ENCODE measurements at places on chromosomes 12 and 14. TPM values are rescaled to one million over a fixed set of nuclear protein-coding genes. Genes with fewer than 3 reads are reported as not detected.

DNA sequence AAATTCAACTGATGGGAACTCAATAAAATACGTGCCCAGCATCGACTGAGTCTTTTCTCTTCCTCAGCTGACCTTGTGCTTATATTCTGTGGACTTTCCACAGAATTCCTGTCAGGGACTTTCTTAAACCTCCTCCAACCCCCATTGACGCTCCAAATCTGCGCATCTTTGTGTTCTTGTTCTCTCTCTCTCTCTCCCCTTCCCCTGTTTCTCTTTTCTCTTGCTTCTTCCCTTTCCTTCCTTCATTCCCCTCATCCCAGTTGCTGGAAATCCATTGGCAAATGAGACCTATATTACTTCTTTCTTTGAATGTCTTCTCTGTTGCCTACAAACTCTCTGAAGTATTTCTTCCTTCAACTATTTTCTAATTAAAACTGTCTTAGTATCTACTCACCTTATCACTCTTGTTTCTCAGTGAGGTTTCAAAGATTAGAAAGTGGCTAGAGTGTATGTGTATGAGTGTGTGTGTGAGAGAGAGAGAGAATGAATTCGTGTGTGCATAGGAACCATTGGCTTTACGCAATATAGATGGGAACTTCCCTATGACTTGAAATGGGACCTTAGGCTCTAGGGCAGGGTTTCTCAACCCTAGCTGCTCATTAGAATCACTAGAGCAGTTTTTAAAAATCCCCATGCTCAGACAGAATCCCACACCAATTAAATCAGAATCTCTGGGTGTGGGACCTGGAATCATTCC lies 41.8 kb upstream of the DHRS7 start:
- no peak for DNase-seq

DNA sequence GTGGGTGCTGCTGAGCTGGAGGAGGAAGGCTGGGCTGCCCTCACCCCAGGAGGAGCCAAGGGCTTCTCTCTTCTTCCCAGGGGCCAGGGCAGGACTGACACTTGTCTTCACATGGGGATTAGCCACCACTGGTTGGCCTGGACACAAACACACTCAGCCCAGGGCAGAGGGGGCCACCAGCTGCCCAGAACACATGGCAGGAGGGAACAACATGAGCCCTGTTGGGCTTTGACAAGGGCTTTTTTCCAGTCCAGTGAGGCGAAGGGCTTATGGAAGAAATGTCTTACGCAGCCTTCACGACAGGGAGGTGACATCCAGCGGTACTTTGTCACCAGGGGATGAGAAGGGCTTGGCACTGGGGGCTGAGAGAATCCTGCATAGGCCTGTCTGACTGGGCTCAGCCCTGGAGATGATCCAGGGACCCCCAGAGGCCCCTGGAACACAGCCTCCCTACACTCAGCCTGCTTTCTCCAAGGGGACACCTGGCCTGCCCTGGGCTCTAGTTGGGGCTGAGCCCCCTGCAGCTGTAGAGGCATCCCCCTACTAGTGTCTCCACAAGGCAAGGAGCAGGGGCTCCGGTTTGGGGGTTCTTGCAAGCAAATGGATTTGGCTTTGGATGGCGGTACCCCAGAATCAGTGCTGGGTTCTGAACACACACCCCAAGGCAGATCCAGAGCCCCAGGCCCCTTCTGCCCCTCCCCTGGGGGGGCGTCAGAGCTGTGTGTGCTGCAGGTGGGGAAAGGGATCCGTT lies 18.9 kb downstream of the ARL6IP4 start:
- DNase-seq: no peak

- DNase-seq: no peak
These were observed 74.0 kb downstream of the SNAPC1 start for GRCh38 chr14:61836184-61836583.

- DNase-seq: no peak
These were observed 524.1 kb upstream of the FBXO33 start for GRCh38 chr14:39956372-39956771.

- no peak for DNase-seq
These were observed 15.0 kb downstream of the SSH1 start for GRCh38 chr12:108842361-108842760.

GRCh38 chr12:71848212-71848611 lies 8.7 kb downstream of the TBC1D15 start:
- no peak for DNase-seq

GRCh38 chr14:49194067-49194466 lies 392.1 kb downstream of the RPS29 start:
- no peak for DNase-seq

DNA sequence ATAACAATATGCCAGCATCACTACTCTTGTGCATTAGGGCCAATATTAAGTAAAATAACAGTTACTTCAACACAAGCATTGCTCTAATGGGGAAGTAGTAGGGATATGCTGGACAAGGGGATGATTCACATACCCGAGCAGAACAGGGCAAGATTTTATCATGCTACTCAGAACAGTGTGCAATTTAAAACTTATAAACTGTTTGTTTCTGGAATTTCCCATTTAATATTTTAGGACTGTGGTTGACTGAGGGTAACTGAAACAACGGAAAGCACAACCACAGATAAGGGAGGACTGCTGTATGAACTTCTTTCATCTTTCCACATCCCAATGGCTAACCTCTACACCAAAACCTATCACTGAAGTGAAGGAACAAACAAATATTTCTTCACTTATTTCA lies 36.8 kb downstream of the SARNP start:
- no peak for DNase-seq

- no peak for DNase-seq
These were observed 4.4 kb downstream of the CHST11 start for GRCh38 chr12:104460973-104461698.

- no peak for DNase-seq
These were observed 246.7 kb downstream of the TTC6 start for GRCh38 chr14:37842106-37842505.

DNA sequence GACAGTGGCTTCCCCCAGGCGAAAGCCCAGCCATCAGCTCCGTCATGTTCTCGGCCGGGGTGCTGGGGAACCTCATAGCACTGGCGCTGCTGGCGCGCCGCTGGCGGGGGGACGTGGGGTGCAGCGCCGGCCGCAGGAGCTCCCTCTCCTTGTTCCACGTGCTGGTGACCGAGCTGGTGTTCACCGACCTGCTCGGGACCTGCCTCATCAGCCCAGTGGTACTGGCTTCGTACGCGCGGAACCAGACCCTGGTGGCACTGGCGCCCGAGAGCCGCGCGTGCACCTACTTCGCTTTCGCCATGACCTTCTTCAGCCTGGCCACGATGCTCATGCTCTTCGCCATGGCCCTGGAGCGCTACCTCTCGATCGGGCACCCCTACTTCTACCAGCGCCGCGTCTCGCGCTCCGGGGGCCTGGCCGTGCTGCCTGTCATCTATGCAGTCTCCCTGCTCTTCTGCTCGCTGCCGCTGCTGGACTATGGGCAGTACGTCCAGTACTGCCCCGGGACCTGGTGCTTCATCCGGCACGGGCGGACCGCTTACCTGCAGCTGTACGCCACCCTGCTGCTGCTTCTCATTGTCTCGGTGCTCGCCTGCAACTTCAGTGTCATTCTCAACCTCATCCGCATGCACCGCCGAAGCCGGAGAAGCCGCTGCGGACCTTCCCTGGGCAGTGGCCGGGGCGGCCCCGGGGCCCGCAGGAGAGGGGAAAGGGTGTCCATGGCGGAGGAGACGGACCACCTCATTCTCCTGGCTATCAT lies 663 bp downstream of the PTGER2 start:
- peak; percentile 43 for DNase-seq

- no peak for DNase-seq
These were observed 132.8 kb downstream of the VRK1 start for GRCh38 chr14:96929950-96930349.

GRCh38 chr12:62304560-62304959 lies 44.4 kb downstream of the USP15 start:
- no peak for DNase-seq

GRCh38 chr14:104200106-104200505 lies 61.7 kb downstream of the KIF26A start:
- no peak for DNase-seq

DNA sequence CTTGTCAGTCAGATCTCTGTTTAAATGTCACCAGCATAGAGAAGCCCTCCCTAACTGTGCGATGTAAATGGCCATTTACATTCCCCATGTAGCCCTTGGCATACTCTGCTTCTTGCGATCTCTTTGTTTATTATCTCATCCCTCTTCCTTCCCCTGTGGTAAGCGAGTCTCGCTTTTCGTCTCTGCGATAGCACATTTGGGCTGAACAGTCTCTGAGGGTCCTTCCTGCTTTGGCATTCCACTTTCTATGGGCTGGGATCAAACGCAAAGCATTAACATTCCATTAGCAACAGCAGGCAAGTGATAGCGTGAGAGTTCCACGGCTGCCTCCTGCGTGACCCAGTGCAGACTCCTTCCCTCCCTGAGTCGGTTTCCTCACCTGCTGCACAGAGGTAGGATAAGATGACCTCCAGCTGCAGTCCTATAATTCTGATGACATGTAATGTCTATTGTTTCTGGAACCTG lies 61.4 kb upstream of the TUNAR start:
- DNase-seq: no peak

- no peak for DNase-seq
These were observed 24.0 kb downstream of the DIP2B start for GRCh38 chr12:50528800-50529199.

DNA sequence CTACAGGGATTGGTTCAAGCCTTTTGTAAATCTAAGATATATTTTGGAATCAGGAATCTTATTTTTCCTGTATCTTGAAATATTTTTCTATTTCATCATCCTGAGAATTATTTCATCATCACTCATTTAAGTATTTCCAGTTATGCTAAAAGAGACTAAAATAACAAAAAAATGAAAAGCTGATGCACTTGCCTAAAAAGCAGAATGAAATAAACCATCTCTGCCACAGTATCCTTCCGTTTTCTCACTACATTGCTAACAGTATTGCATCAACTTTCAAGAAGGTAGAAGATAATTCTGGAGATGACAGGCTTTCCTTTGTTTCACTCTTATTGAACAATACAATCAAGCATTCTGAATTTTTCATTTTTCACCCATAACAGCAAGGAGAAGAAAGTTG lies 31.1 kb upstream of the EIF5 start:
- DNase-seq: no peak

- peak; percentile 68 for DNase-seq
These were observed 106.6 kb downstream of the PRICKLE1 start for GRCh38 chr12:42482748-42483520.

GRCh38 chr12:98698603-98699463 lies 53.7 kb downstream of the APAF1 start:
- peak; percentile 55 for DNase-seq

Gene NRIP2
- 0.21 TPM for polyA plus RNA-seq

Gene ARF3
- polyA plus RNA-seq: 220 TPM

Gene LRRC43
- polyA plus RNA-seq: 0.61 TPM

Gene CHGA
- not detected for polyA plus RNA-seq

Gene TBC1D30
- polyA plus RNA-seq: 0.24 TPM

Gene PAPLN
- polyA plus RNA-seq: 1.3 TPM

Gene AKAP5
- 0.30 TPM for polyA plus RNA-seq

Gene KRT79
- not detected for polyA plus RNA-seq

Measured in fibroblast of lung (primary cell).